Cardiac atrium fibroblast (primary cell): ENCODE measurements at places on chromosomes 3 and 15. TPM values are rescaled to one million over a fixed set of nuclear protein-coding genes. Genes with fewer than 3 reads are reported as not detected.

The ATP13A5 gene
- not detected in 2 replicates for total RNA-seq

The WDR93 gene
- not detected in 2 replicates for total RNA-seq

The TPRA1 gene
- total RNA-seq = 51.2 and 63.5 TPM in 2 replicates

The KIF15 gene
- total RNA-seq = 4.2 and 5.4 TPM in 2 replicates

The SEMA3B gene
- total RNA-seq = 1.4 and 3.4 TPM in 2 replicates

The CRABP1 gene
- not detected in 2 replicates for total RNA-seq

The MEX3B gene
- total RNA-seq = 7.4 and 11.5 TPM in 2 replicates

The PTPRG gene
- total RNA-seq = 74.4 and 86.3 TPM in 2 replicates

The MOBP gene
- total RNA-seq = not detected in 2 replicates

The SPINT1 gene
- total RNA-seq = 0.36 and 0.81 TPM in 2 replicates

The ITIH1 gene
- not detected in 2 replicates for total RNA-seq

The ZNF774 gene
- total RNA-seq = 0.32 TPM in 1 of 2 replicates, not detected in the other

The SLMAP gene
- 17.0 and 35.2 TPM in 2 replicates for total RNA-seq

The NAA50 gene
- total RNA-seq = 93.2 and 135 TPM in 2 replicates

The CP gene
- total RNA-seq = 13.7 and 14.1 TPM in 2 replicates

The TMIE gene
- total RNA-seq = not detected in 2 replicates

The COL6A5 gene
- not detected in 2 replicates for total RNA-seq

The FSD2 gene
- total RNA-seq = not detected in 2 replicates

The PPP1R14D gene
- not detected in 2 replicates for total RNA-seq

The IQCF5 gene
- total RNA-seq = not detected in 2 replicates

The COLQ gene
- 0.36 and 1.3 TPM in 2 replicates for total RNA-seq

The IFT122 gene
- 7.5 and 13.9 TPM in 2 replicates for total RNA-seq

The MME gene
- 55.6 and 80.3 TPM in 2 replicates for total RNA-seq

The ADAMTS17 gene
- 0.90 and 1.5 TPM in 2 replicates for total RNA-seq

The CLSTN2 gene
- 3.1 and 4.2 TPM in 2 replicates for total RNA-seq

The LRRIQ4 gene
- not detected in 2 replicates for total RNA-seq
